ENCODE measurements at places on chromosomes 6 and 20. TPM values are rescaled to one million over a fixed set of nuclear protein-coding genes. Genes with fewer than 3 reads are reported as not detected.

GRCh38 chr6:166595061-166595780 is 8.7 kb upstream of the RAMACL start:
- no peak overlapping the region for H3K27ac ChIP-seq
- peaks cover 2% of the 10 kb centered on the region for H3K4me1 ChIP-seq
- peaks cover 3% of the 10 kb centered on the region for H3K36me3 ChIP-seq
- no peak for DNase-seq
- H3K27me3 ChIP-seq, result no peaks in the 10 kb centered on the region

DNA sequence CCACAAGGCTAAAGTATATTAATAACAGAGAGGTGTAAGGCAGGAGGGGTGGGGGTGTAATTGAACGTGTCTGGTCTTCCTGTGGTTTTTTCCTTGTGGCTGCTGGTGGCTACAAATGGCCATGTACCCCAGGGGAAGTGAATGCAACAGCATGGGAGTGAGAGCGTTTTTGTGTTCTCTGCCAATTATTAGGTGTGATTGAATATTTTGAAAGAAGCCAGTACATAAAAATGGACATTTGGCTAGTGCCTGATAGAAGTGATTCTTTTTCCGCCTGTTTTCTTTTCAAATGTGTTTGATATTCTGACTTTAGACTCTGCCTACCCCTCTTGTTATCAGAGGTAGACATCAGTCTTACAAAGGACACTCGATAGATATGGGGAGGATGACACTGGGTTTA is 141.3 kb downstream of the PRL start:
- no peaks in the 10 kb centered on the region for H3K4me1 ChIP-seq
- H3K36me3 ChIP-seq, result no peaks in the 10 kb centered on the region
- DNase-seq, result no peak
- no peak overlapping the region for H3K27ac ChIP-seq
- H3K27me3 ChIP-seq, result no peaks in the 10 kb centered on the region

DNA sequence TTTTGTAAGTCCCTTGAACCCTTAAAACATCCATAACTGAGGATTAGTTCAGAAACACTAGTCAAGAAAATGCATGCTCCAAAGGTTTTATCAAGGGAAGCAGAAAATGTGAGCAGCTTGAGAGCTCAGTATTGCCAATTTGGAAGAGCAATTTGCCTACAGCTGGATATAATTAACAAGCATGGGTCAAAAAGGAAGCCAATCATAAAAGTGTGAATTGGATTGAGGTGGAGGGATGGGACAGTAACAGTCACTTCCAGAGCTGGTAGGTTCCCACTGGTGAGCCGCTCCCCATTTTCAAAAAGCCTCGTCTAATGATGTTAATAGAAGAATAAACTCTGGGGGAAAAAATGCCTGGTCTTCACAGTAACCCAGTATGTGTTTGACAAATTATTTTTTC is 5.0 kb upstream of the PTPRK start:
- peak overlapping the region; percentile 19 for H3K27ac ChIP-seq
- H3K4me3 ChIP-seq, result no peak overlapping the region
- H3K36me3 ChIP-seq, result no peaks in the 10 kb centered on the region
- H3K4me1 ChIP-seq, result no peaks in the 10 kb centered on the region
- H3K27me3 ChIP-seq, result peaks cover 56% of the 10 kb centered on the region
- DNase-seq, result no peak

- no peak for DNase-seq
- no peaks in the 10 kb centered on the region for H3K36me3 ChIP-seq
- no peak overlapping the region for H3K27ac ChIP-seq
- peaks cover 13% of the 10 kb centered on the region for H3K4me1 ChIP-seq
- no peak overlapping the region for H3K4me3 ChIP-seq
Observed at GRCh38 chr6:43433148-43433547, 5.8 kb downstream of the ABCC10 start.

DNA sequence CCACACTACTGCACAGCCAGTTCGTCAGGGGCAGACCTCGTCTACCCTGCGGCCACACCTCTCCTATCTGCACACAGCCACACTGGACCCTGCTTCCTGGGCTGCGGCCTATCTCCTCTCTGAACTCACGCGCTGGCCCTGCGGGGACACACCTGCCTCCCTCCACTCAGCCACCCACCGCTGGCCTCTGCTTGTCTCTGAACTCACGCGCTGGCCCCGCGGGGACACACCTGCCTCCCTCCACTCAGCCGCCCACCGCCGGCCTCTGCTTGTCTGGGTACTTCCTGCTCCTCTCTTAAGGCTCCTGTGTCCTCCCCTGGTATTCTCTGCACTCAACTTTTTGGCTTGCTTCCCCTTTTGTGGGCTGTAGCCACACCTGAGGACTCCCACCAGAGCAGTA is 52.3 kb downstream of the HUS1B start:
- no peak for DNase-seq
- peaks cover 11% of the 10 kb centered on the region for H3K36me3 ChIP-seq
- H3K27ac ChIP-seq, result peak overlapping the region; percentile 72
- H3K27me3 ChIP-seq, result no peaks in the 10 kb centered on the region

GRCh38 chr6:137588472-137588871 is 94.3 kb upstream of the OLIG3 start:
- H3K27ac ChIP-seq, result no peak overlapping the region
- no peak for DNase-seq
- H3K4me1 ChIP-seq, result peaks cover 9% of the 10 kb centered on the region

- no peaks in the 10 kb centered on the region for H3K4me1 ChIP-seq
- peaks cover 12% of the 10 kb centered on the region for H3K27me3 ChIP-seq
- H3K4me3 ChIP-seq, result no peak overlapping the region
- H3K36me3 ChIP-seq, result no peaks in the 10 kb centered on the region
- no peak for DNase-seq
- no peak overlapping the region for H3K27ac ChIP-seq
Observed at GRCh38 chr6:4103929-4104328, 25.0 kb upstream of the FAM217A start.

DNA sequence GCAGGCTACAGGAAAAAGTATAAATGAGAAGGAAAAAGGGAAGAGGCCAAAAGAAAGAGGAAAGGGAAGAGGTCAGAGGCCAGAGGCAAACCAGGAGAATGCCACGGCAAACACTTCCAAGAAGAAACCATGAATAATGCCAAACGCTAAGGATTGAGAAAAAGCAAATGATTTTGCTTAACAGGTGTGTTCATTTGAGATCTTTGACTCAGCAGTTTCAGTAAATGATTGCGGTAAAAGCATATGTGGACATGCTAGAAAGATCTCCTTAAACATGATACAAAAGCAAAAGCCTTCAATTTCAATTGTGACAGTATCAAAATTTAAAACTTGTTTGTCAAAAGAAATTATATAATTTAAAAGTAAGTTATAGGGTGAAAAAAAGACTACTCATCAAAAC is 70.6 kb downstream of the UBE3D start:
- peaks cover 3% of the 10 kb centered on the region for H3K4me1 ChIP-seq
- no peak for DNase-seq
- no peaks in the 10 kb centered on the region for H3K27me3 ChIP-seq

Gene TMEM217
- 0.37 TPM for total RNA-seq

Gene NQO2
- total RNA-seq, result 14.2 TPM

Gene ARMC2
- 8.7 TPM for total RNA-seq

Gene RIPOR2
- 364 TPM for total RNA-seq

Measured in T-helper 17 cell (primary cell).